ENCODE measurements at places on chromosomes 2 and 18. TPM values are rescaled to one million over a fixed set of nuclear protein-coding genes. Genes with fewer than 3 reads are reported as not detected.

DNA sequence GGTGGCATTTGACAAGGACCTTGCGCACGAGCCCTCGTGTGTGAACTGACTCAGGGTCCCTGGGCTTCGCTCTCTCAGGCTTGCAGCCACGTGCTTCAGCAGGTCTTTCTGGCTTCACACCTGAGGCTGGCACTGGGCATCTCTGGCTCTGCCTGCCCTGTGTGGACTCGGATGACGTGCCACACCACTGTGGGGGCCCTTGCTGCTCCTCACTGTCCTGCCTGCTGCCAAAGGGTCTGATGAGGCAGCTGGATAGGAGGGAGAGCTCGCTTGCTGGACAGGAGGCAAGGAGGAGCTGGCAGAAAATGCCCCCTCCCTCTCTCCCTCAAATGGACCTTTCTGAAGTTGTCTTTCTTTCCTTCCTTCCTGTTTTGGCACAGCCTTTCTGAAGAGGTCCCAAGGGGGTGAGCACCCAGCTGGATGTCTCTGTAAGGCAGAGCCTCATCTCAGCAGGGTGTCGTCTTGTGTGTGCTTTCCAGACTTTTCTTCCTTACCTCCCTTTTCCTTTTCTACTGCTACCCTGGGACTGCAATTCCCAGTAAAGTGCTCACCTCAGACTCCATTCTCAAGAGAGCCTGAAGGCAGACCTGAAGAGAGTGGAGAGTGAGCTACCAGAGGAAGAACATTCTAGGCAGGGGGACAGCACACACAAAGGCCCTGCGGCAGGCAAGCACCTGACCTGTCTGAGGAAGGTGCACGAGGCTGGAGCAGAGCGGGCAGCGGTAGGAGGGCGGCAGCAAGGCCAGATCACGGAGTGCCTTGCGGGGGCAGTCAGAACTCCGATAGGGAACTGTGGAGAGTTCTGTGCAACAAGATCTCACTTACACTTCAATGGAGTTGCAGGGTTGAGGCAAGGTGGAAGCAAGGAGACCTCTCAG is 5.3 kb downstream of the PER2 start:
- DNase-seq = no peak

ALPI gene
- total RNA-seq = not detected

- no peak for DNase-seq
Measured at GRCh38 chr2:73386342-73386868, 769 bp downstream of the ALMS1 start.

DNA sequence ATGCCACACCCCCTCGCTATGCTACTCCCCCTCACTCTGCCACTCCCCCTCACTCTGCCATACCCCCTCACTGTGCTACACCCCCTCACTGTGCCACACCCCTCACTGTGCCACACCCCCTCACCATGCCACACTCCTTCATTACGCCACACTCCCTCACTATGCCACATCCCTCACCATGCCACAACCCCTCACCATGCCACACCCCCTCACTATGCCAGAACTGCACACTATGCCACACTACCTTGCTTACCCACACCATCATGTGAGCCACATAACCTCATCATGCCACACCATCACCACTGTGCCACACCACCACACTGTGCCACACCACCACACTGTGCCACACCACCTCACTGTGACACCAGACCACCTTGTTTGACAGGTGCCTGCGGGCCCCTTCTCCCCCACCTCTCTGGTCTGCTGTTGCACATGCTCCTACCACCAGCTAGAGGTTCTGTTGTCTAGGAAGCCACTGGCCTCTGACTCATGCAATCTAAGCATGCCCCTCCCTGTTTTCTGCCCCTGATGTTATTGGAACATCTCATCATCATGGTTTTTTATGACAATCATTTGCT is 22.0 kb downstream of the MARCHF4 start:
- no peak for DNase-seq

MSGN1 gene
- total RNA-seq = not detected

DNA sequence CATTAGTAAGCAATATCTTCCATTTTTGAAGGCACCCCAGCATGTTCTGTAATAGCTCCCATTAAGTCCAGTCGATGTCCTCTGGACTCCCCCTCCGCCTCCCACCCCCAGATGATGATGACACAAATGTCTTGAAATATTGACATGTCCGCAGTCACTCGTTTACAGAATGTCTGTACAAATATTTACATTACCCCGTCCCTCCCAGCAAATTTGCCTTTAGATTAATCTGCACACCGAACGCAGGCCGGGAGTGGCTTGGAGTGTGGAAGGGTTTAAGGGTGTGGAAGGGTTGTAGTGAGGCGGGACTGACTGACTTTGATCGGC is 853 bp upstream of the OSBPL6 start:
- no peak for DNase-seq

CCDC102B gene
- total RNA-seq = 3.0 TPM

GRCh38 chr2:237156857-237157779 is 71.4 kb downstream of the COPS8 start:
- no peak for DNase-seq

DNA sequence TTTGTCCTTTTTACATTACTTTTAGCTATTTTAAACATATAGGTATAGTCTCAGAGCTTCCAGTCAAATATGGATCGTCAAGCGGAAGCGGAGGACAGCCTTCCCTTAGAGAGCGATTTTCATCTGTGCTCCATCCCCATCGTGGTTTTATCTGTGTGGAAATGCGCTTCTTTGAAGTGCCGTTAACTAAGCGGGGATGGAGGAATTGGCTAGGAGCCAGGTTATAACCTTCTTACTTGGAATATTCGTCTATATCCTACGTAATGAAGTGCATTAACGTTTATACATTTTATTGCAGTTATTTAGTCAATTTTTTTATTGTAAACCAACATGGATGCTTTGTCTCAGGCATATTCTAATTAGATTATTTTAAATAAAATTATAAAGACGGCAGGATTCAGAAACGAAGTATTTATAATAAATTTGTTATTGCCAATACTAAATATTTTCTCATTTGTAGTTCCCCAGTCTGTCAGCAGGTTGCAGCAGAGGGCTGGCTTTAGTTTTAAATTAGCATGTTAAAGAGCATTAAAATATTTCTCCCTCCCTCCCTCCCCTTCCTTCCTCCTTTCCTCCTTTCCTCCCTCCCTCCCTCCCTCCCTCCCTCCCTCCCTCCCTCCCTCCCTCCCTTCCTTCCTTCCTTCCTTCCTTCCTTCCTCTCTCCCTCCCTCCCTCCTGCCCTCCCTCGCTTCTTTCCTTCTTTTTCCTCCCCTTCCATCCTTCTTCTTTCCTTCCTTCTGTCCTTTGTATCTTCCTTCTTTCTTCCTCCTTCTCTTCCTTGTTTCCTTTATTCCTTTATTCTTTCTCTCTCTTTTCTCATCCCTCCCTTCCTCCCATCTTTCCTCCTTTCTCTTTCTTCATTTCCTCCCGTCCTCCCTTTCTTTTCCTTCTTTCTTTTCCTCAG is 80.6 kb upstream of the DOCK10 start:
- DNase-seq = peak; percentile 39

GRCh38 chr2:140353541-140353940 is 1573.4 kb upstream of the NXPH2 start:
- no peak for DNase-seq

CFC1 gene
- total RNA-seq = not detected

KRCC1 gene
- 3.0 TPM for total RNA-seq

DNA sequence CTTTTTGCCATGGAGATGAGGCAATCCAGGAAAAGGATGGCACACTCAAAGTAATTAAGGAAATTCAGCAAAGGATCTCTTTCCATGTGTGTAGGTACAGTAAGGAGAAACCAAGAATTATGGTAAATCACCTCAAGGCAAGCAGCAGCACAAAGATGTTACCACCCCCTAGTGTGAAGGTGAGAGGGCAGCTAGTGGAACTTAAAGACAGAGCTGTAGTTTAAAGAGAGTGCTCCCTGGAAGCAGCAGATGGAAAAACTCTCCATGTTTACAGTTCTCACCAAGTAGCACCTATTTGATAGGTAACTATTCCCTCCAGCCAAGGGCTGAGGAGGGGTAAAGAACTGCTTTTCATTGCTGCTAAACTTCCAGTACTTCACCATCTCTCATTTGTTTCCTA is 860.4 kb upstream of the CRIM1 start:
- DNase-seq = no peak

- no peak for DNase-seq
Measured at GRCh38 chr2:8304821-8305766, 376.8 kb upstream of the ID2 start.

DNA sequence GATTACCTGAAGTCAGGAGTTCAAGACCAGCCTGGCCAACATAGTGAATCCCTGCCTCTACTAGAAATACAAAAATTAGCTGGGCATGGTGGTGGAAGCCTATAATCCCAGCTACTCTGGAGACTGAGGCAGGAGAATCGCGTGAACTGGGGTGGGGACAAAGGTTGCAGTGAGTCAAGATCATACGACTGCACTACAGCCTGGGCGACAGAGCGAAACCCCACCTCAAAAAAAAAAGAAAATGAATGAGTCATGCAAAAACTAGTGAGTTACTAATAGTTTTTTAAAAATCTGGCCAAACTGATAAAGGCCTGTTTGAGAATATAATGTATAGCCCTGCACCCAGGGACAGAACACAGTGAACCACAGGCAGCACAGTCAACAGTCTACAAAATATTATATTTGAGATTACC is 17.5 kb downstream of the AFG3L2 start:
- DNase-seq = no peak

BCS1L gene
- 12.7 TPM for total RNA-seq

Data from CD4-positive, alpha-beta T cell (primary cell).